ENCODE measurements at places on chromosomes 16 and 17. TPM values are rescaled to one million over a fixed set of nuclear protein-coding genes. Genes with fewer than 3 reads are reported as not detected.
A peak's percentile ranks its signal among the peaks of the same experiment; 100 is the strongest.

DNA sequence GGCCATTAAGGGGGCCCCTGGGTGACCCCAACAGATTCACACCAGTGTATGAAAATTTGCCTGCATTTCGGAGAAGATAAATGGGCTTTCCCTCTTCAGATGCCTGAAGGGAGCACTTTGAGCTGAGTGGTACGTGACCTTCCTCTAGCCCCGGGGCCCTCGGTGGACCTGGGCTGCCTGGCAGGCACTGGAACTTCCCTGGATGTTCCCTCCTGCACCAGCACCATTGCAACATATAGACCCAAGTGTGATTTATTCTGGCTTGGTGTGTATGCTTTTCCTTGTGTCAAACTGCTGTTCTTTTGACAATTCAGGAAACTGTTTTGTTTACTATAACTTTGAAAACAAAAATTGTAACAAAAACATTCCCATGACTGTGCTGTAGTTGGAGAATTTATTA is 93.8 kb downstream of the TNFRSF13B start:
- H3K27ac ChIP-seq: no peak overlapping the region
- no peak for DNase-seq
- H3K36me3 ChIP-seq: no peaks in the 10 kb centered on the region
- H3K4me3 ChIP-seq: no peak overlapping the region
- no peaks in the 10 kb centered on the region for H3K27me3 ChIP-seq
- no peaks in the 10 kb centered on the region for H3K4me1 ChIP-seq

- H3K4me3 ChIP-seq: no peak overlapping the region
- peaks cover 2% of the 10 kb centered on the region for H3K36me3 ChIP-seq
- no peak for DNase-seq
- no peaks in the 10 kb centered on the region for H3K27me3 ChIP-seq
Measured at GRCh38 chr17:22266231-22266630, 573.9 kb downstream of the KCNJ18 start.

DNA sequence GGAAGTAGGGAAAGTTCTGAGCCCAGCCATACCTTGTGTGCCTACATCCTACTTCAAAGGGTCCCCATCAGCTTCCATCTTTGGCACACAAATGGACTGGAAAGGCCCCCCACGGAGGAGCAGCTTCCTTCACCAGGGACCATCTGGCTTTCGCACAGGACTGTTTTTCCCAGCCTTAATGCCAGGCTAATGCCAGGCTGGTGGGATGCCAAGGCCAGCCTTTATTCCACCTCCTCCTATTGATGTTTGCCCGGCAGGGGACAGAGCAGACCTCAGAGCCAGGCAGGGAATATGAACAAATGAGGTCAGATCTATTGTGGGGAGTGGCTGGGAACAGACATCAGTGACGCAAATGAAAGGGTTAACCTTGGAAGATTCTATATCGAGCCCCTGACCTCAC is 5.7 kb downstream of the GPR179 start:
- H3K27me3 ChIP-seq: peaks cover 4% of the 10 kb centered on the region
- no peak for DNase-seq
- no peak overlapping the region for H3K4me3 ChIP-seq
- H3K27ac ChIP-seq: no peak overlapping the region
- H3K36me3 ChIP-seq: no peaks in the 10 kb centered on the region
- peaks cover 7% of the 10 kb centered on the region for H3K4me1 ChIP-seq

Gene KRTAP9-2
- total RNA-seq: not detected

Gene PABPN1L
- total RNA-seq: 0.40 TPM

Gene SDR42E2
- 0.09 TPM for total RNA-seq

Gene GNAO1
- total RNA-seq: 2.2 TPM

DNA sequence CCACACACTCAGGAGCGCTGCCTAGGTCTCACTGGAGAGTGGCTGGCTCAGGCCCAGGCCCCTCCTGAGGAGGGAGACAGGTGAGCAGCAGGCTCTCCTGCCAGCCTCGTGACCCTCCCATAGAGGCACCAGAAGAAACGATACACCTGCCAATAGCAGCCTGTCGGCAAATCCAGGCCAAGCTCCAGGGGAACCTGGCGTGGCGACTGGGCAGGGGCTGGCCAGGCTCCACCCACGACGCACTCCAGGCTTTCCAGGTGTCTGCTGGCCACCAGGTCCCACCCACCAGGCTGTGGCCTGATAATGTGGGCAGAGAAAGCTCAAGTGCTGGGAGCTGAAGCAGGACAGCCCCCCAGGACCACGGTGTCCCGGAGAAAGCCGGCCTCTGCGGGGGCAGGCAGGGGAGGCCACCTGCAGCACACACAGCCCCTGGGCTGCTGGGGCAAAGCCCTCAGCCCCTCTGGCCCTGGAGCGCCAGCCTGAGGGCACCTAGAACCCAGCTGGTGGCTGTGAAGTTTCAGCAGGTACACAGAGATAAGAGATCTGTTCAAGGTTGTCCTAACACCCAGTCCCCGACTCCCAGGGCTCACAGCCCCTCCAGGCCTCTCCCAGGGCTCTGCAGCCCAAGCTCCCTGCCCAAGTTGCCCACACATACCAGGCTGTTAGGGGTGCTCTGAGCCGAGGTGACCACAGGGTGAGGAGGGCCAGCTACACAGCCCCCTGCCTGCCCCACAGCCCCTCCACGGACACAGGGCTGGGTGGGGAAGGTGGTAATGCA is 2.4 kb downstream of the PGAP6 start:
- no peak for DNase-seq
- no peaks in the 10 kb centered on the region for H3K36me3 ChIP-seq
- no peaks in the 10 kb centered on the region for H3K27me3 ChIP-seq
- H3K4me1 ChIP-seq: peaks cover 26% of the 10 kb centered on the region
- no peak overlapping the region for H3K27ac ChIP-seq
- H3K4me3 ChIP-seq: peak overlapping the region; percentile 71

Gene WSCD1
- total RNA-seq: 1.5 TPM

Gene SPNS1
- 44.5 TPM for total RNA-seq

DNA sequence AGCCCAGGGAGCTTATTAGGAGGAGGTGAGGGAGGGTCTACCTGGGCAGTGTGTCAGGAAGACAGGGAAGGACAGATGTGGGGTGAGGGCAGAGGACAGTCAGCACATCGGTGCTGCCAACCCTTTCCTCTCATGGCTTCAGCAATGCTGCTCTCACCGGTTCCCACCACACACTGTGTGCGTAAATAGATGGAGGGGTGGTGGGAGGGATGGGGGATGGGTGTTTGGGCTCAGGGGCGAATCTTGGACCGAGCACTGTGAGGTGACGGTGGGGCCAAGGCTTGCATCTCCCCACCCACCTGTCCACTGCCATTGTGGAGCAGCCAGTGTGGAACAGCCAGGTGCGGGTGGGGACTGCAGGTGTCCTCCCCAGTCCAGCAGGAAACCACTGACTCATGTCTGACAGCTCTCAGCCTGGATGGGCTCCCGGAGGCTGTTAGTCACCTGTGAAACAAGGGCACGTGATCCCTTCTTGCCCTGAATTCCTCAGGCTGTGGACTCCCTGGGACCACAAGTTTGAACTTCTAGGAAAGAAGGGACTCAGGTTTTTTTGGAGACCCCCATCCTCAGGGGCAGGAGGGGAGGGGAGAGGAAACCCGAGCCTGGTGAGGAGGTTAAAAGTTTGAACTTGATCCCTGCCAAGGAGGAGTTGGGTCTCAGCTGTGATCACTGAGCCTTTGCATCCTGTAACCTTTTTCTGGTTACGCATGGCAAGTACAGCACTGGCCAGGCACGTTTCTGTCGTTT is 42.7 kb upstream of the SMPD3 start:
- H3K27me3 ChIP-seq: no peaks in the 10 kb centered on the region
- peaks cover 3% of the 10 kb centered on the region for H3K36me3 ChIP-seq
- H3K27ac ChIP-seq: peak overlapping the region; percentile 47
- no peak for DNase-seq
- H3K4me1 ChIP-seq: peaks cover 27% of the 10 kb centered on the region

- peaks cover 41% of the 10 kb centered on the region for H3K36me3 ChIP-seq
- no peak for DNase-seq
- no peaks in the 10 kb centered on the region for H3K4me1 ChIP-seq
- H3K27me3 ChIP-seq: no peaks in the 10 kb centered on the region
- no peak overlapping the region for H3K27ac ChIP-seq
- no peak overlapping the region for H3K4me3 ChIP-seq
Measured at GRCh38 chr17:59121901-59122480, 15.3 kb upstream of the TRIM37 start.

Gene FBXW10B
- 1.3 TPM for total RNA-seq

Gene SLC43A2
- total RNA-seq: 13.3 TPM

Gene CEP112
- total RNA-seq: 16.9 TPM

Gene C16orf96
- total RNA-seq: 0.45 TPM

GRCh38 chr17:39224778-39225307 is 902 bp downstream of the STAC2 start:
- H3K4me1 ChIP-seq: peaks cover 15% of the 10 kb centered on the region
- H3K36me3 ChIP-seq: no peaks in the 10 kb centered on the region
- peak overlapping the region; percentile 70 for H3K4me3 ChIP-seq

DNA sequence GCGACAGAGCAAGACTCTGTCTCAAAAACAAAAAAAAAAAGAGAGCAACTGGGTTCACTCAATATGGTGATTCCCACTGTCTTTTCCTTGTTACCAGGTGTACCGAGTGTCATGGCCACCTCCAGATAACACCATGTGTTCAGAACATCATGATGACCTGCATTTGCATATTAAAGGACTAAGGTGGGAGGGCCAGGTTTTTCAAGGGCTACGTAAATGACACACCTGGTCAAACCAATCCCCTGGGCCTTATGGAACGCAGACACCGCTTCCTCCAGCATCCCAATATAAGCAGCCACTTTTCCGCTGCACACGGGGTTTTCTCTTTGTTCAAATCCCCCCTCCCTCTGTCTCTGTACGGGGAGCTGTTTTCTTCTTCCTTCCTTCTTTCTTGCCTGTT is 29.3 kb downstream of the WSCD1 start:
- DNase-seq: no peak
- H3K4me1 ChIP-seq: no peaks in the 10 kb centered on the region
- peaks cover 76% of the 10 kb centered on the region for H3K27me3 ChIP-seq
- no peaks in the 10 kb centered on the region for H3K36me3 ChIP-seq
- H3K27ac ChIP-seq: no peak overlapping the region

GRCh38 chr16:22098405-22099255 is 6.3 kb downstream of the VWA3A start:
- no peak for DNase-seq
- no peak overlapping the region for H3K4me3 ChIP-seq
- H3K36me3 ChIP-seq: no peaks in the 10 kb centered on the region
- H3K27me3 ChIP-seq: peaks cover 30% of the 10 kb centered on the region

- H3K27me3 ChIP-seq: peaks cover 15% of the 10 kb centered on the region
- no peaks in the 10 kb centered on the region for H3K4me1 ChIP-seq
- no peak overlapping the region for H3K27ac ChIP-seq
- no peak overlapping the region for H3K4me3 ChIP-seq
Measured at GRCh38 chr17:11303773-11304394, 62.9 kb downstream of the SHISA6 start.

DNA sequence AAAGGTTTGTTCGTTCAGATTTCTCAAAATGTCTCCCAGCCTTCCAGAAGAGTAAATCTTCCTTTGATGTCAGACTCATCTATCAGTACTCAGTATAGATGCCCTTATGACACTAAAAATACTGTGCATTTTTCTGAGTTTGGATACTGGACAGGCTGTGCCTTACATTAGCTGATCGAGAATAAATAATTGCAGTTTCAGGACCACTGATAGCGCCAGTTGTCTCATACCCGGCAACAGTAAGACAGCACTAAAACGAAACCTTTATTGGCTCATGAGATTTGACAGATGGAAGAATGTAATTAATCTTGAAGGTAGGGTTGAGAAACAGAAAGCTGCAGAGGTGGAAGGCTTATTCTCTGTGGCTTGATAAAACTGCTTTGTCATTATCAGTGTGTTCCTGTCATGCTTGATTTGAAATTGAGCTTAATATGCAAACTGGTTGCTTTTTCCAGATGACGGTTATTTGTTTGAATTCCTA is 1.2 kb downstream of the ATP6V0A1 start:
- no peaks in the 10 kb centered on the region for H3K27me3 ChIP-seq
- H3K36me3 ChIP-seq: peaks cover 3% of the 10 kb centered on the region
- peak overlapping the region; percentile 97 for H3K27ac ChIP-seq
- H3K4me3 ChIP-seq: peak overlapping the region; percentile 89

Gene LRRC46
- total RNA-seq: not detected

DNA sequence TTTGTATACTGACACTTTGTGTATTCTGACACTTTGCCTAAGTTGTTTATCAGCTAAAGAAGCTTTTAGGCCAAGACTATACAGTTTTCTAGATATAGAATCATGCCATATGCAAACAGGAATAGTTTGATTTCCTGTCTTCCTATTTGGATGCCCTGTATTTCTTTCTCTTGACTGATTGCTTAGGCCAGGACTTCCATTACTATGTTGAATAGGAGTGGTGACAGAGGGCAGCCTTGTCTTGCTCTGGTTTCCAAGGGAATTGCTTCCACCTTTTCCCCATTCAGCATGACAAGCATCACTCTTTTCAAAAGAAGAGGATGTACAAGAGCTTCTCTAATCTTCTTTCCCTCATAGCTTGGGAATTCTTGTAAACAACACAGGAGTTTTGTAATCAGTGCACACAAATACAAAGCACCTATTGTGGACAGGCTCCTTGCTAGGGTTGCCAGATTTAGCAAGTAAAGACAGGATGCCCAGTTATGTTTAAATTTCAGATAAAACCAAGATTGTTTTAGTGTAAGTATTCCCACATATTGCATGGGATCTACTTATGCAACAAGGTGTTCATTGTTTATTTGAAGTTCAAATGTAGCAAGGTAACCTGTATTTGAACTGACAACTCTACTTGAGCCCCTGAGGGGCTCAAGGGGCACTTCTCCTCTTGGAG is 233.5 kb downstream of the SLC39A11 start:
- H3K4me3 ChIP-seq: no peak overlapping the region
- H3K36me3 ChIP-seq: peaks cover 3% of the 10 kb centered on the region
- no peaks in the 10 kb centered on the region for H3K4me1 ChIP-seq
- no peak for DNase-seq
- H3K27ac ChIP-seq: no peak overlapping the region

Gene KRT25
- not detected for total RNA-seq

DNA sequence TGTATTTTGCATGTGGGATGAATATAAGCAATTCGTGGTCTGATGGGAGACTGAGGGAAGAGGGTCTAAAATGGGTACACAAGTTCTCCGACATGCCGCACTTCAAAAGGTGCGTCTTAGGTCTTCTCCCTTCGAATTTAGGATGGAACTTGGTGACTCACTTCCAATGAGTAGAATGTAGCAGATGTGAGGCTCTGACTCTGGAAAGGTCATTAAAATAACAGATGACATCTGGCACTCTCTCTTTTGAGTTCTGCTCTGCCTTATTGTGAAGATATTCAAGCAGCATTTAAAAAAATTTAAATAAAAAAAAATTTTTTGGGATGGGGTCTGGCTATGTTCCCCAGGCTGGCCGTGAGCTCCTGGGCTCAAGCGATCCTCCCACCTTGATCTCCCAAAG is 92.7 kb downstream of the TMEM100 start:
- no peaks in the 10 kb centered on the region for H3K27me3 ChIP-seq
- H3K36me3 ChIP-seq: no peaks in the 10 kb centered on the region

- H3K27ac ChIP-seq: peak within 1 kb of the TSS; percentile 92
- H3K4me1 ChIP-seq: peaks cover 28% of the 10 kb centered on the region
- H3K27me3 ChIP-seq: no peaks in the 10 kb centered on the region
- peak within 1 kb of the TSS; percentile 80 for H3K4me3 ChIP-seq
- H3K36me3 ChIP-seq: no peaks in the 10 kb centered on the region
Measured at GRCh38 chr16:19113577-19114358, at the start of gene ITPRIPL2. ITPRIPL2 (plus strand) TSS chr16:19113964; CDS start chr16:19114462, 498 bp downstream.

Gene LLGL2
- 31.9 TPM for total RNA-seq
